ENCODE measurements at places on chromosomes 6 and 20.

DNA sequence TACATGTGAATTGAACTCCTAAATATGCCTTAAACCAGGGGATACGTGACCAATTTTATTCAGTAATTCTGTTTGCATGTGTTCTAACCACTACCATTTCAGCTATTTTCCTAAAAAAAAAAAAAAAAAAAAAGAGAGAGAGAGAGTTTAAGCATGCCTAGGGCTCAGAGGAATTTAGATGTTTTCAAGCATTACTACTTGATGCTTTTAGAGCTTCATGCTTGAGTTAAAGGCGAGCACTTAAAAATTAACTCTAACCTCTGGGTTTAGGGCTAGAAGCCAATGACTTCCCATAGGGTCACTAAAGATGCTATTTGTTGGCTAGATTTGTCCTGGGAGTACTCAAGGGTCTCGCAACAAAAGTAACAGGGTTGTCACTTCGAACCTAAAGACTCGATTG is 217.7 kb downstream of the ATXN1 start:
- no peaks in the 10 kb centered on the region for H3K27me3 ChIP-seq
- H3K36me3 ChIP-seq, result peaks cover 21% of the 10 kb centered on the region
- DNase-seq, result no peak
- H3K27ac ChIP-seq, result no peak overlapping the region
- H3K4me3 ChIP-seq, result no peak overlapping the region
- peaks cover 16% of the 10 kb centered on the region for H3K4me1 ChIP-seq

- H3K4me3 ChIP-seq, result no peak overlapping the region
- H3K4me1 ChIP-seq, result peaks cover 6% of the 10 kb centered on the region
- DNase-seq, result no peak
- H3K27ac ChIP-seq, result peak overlapping the region; percentile 26
Observed at GRCh38 chr6:14141351-14142062, 23.9 kb downstream of the CD83 start.

- no peak overlapping the region for H3K4me3 ChIP-seq
- H3K27ac ChIP-seq, result no peak overlapping the region
- H3K36me3 ChIP-seq, result no peaks in the 10 kb centered on the region
- H3K27me3 ChIP-seq, result peaks cover 19% of the 10 kb centered on the region
- DNase-seq, result no peak
Observed at GRCh38 chr6:12472601-12473038, 182.5 kb downstream of the EDN1 start.

- peaks cover 5% of the 10 kb centered on the region for H3K36me3 ChIP-seq
- DNase-seq, result no peak
- H3K27ac ChIP-seq, result peak overlapping the region; percentile 100
- H3K4me3 ChIP-seq, result peak overlapping the region; percentile 82
- peaks cover 55% of the 10 kb centered on the region for H3K4me1 ChIP-seq
- no peaks in the 10 kb centered on the region for H3K27me3 ChIP-seq
Observed at GRCh38 chr6:158290040-158290439, 22.2 kb upstream of the TULP4 start.

- H3K4me1 ChIP-seq, result peaks cover 44% of the 10 kb centered on the region
- DNase-seq, result peak; percentile 9
- H3K4me3 ChIP-seq, result peak overlapping the region; percentile 86
- peak overlapping the region; percentile 88 for H3K27ac ChIP-seq
- peaks cover 7% of the 10 kb centered on the region for H3K36me3 ChIP-seq
Observed at GRCh38 chr6:159969921-159970320, 1.0 kb downstream of the IGF2R start.

DNA sequence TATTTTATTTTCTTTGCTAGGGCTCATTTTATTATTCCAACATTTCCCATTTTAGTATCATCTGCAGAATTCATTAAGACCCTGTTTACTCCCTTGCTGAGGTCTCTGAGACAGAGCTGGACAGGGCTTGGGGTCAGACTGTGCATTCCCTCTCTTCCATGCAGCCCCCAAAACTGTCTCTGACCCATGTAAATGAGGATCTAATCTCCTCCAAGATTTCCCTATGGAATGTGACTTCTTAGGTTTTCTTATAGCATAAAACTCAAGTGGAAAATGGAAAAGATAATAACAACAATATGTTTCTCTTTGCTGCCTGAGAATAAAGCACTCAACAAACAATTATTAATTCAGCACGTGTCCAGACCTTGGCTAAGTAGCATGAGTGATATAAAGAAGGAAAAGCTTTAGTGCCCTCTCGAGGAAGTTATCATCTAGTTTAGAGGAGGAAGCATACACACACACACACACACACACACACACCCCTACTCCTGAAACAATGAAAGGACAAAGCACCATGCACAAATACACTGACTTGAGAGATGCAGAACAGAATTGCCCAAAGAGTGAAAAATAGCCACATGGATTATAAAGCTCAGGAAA is 815.5 kb downstream of the BCKDHB start:
- H3K4me1 ChIP-seq, result no peaks in the 10 kb centered on the region
- DNase-seq, result no peak
- H3K27me3 ChIP-seq, result no peaks in the 10 kb centered on the region
- H3K27ac ChIP-seq, result no peak overlapping the region
- H3K36me3 ChIP-seq, result no peaks in the 10 kb centered on the region

DNA sequence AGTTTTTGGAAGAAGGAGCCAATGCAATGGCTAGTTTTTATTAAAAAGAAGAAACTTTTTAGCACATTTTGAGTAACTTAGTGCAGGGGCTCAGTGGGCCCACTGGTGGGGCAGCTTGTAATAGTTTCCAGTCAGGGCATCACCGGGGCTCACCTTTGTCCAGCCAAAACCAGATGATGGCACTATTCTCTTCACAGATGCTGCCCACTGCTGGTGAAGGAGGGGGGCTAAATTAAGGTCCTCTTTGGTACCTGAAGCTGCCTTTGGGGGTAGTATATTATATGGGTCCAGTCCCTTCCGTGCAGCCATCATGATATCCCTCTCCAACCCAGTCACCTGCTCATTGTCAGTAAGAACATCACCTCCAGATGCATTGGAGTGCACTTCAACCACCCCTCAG is 182.9 kb downstream of the PDE7B start:
- no peak overlapping the region for H3K4me3 ChIP-seq
- peaks cover 5% of the 10 kb centered on the region for H3K4me1 ChIP-seq
- H3K36me3 ChIP-seq, result no peaks in the 10 kb centered on the region
- no peak for DNase-seq
- H3K27me3 ChIP-seq, result peaks cover 30% of the 10 kb centered on the region

DNA sequence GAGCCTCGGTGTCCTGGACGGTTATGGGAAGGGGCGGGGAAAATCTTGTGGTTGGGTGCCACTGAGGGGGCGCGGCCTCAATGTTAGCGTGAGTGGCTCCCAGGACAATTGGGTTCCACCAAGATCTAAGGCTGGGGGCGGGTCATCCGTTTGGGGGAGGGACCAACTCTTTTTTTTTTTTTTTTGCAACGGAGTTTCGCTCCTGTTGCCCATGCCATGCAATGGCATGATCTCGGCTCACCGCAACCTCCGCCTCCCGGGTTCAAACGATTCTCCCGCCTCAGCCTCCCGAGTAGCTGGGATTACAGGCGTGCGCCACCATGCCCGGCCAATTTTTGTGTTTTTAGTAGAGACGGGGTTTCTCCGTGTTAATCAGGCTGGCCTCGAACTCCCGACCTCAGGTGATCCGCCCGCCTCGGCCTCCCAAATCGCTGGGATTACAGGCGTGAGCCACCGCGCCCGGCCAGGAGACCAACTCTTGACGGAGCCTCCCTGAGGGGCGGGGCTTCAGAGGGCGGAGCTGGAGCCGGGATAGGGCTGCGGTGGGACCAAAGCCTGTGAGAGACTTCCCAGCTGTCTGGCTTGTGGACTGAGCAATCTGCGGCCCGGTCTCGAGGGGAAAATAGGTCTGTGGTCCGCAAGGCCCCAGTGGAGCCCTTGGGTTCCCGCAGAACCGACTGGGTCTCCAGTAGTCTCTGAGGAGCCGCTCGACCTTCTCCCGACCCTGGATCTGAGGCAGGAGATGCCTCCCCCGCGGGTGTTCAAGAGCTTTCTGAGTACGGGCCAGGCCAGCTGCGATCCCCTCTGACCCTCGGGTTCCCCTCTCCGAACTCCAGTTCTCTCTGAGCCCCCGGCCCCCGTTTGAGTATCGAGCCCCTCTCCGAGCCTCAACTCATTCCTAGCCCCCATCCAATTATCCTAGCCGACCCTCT is 1.1 kb downstream of the SPAG4 start:
- DNase-seq, result no peak
- H3K4me3 ChIP-seq, result peak overlapping the region; percentile 87
- H3K4me1 ChIP-seq, result peaks cover 38% of the 10 kb centered on the region
- no peaks in the 10 kb centered on the region for H3K27me3 ChIP-seq

GRCh38 chr6:33419580-33420490 is at the start of gene SYNGAP1:
Gene SYNGAP1 (plus strand): TSS chr6:33420065. CDS start chr6:33420265, 200 bp downstream.
- peak within 1 kb of the TSS; percentile 82 for H3K4me3 ChIP-seq
- peaks cover 62% of the 10 kb centered on the region for H3K4me1 ChIP-seq

DNA sequence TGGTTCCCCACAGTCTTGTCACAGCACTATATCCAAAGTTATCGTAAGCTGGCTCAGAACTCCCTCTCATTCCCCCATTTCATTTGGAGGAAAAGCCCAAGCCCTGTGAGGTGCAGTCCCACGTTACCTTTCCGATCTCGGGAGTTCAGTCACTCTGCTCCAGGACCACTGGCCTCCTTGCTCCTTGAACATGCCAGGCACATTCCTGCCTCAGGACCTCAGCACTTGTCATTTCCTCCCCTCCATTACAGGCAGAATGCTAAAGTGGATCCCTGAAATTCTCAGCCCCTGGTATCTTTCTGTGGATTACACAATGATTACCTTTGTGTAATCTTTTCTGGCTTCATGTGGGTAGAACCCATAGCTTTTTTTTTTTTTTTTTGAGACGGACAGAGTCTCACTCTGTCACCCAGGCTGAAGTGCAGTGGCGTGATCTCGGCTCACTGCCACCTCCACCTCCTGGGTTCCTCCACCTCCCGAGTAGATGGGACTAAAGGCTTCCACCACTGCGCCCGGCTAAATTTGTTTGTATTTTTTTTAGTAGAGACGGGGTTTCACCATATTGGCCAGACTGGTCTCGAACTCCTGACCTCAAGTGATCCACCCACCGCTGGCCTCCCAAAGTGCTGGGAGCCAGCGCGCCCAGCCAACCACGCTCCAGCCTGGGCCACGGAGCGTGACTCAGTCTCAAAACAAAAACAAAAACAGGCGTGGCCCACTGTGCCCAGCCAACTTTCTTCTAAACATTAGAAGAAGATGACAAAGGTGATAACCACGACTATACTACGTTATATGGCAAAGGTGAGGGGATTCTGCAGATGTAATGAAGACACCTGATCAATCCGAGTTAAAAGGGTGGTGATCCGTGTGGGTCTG is 4.0 kb upstream of the OXT start:
- H3K36me3 ChIP-seq, result peaks cover 4% of the 10 kb centered on the region
- no peaks in the 10 kb centered on the region for H3K27me3 ChIP-seq
- no peak overlapping the region for H3K4me3 ChIP-seq
- peaks cover 19% of the 10 kb centered on the region for H3K4me1 ChIP-seq

DNA sequence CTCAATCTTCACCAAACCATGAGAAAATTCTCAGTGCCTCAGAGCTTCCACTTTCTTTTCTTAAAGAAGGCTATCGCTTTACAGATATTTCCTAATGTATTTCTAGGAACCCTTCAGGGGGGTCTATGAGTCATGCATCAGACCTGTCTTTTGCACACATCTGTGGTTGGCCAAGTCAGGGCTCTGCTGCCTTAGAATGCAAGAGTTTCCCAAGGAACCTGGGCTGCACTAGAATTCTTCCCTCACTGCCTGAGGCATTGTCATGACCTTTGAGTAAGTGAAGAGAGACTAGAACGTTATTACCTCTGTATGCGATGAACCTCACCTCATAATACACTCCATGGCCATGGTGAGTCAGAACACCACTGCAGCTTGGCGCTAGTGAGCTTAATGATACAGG is 365.0 kb upstream of the ID4 start:
- H3K27me3 ChIP-seq, result no peaks in the 10 kb centered on the region
- DNase-seq, result no peak
- H3K36me3 ChIP-seq, result peaks cover 3% of the 10 kb centered on the region
- H3K27ac ChIP-seq, result no peak overlapping the region
- no peak overlapping the region for H3K4me3 ChIP-seq

GRCh38 chr6:20746805-20747558 is 212.7 kb downstream of the CDKAL1 start:
- H3K27me3 ChIP-seq, result no peaks in the 10 kb centered on the region
- H3K4me3 ChIP-seq, result no peak overlapping the region
- H3K27ac ChIP-seq, result no peak overlapping the region
- no peak for DNase-seq
- peaks cover 9% of the 10 kb centered on the region for H3K36me3 ChIP-seq
- H3K4me1 ChIP-seq, result peaks cover 21% of the 10 kb centered on the region

GRCh38 chr6:149781715-149782114 is 32.2 kb downstream of the PCMT1 start:
- no peak overlapping the region for H3K27ac ChIP-seq
- no peak overlapping the region for H3K4me3 ChIP-seq
- H3K4me1 ChIP-seq, result no peaks in the 10 kb centered on the region
- no peak for DNase-seq
- H3K27me3 ChIP-seq, result no peaks in the 10 kb centered on the region

DNA sequence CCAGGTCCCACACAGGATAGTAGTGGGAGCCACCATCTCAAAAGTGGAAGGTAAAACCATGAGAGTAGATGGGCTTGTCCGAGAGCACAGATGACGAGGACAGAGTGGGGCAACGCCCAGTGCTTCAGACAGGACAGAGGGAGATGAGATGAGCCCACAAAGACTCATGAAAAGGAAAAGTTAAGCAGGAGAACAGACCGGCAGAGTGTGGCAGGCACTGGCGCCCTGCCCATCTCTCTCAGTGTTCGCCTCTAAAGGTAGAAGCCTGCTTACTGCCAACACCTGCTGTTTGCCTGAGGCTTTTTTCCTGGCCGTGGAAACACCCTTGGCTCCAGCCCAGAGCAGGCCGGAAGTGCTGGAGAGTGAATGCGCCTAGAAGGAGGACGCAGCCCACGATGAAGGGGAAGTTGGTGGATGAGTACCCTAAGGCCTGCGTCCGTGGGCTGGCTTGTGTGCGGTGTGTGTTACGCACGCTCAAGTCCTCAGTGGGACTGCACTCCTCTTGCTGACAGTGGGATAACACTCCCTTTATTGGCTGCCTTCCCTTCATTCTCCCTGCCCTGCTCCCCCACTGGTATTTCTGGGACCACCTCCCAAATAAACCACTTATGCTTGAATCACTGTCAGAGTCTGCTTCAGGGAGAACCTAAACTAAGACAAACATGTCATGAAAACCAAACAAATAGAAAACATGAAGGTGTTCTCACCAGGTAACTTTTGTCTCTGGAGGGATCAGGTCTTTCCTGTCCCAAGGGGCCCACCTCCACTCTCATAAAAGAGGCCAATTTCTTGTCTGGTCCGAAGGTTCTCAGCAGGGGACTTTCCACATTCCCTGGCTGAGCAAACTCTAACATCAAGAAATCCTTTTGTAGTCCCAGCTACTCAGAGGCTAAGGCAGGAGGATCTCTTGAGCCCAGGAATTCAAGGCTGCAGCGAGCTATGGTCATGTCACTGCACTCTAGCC is 9.1 kb upstream of the FOXP4 start:
- no peak overlapping the region for H3K4me3 ChIP-seq
- H3K27ac ChIP-seq, result no peak overlapping the region
- H3K27me3 ChIP-seq, result no peaks in the 10 kb centered on the region
- no peak for DNase-seq

DNA sequence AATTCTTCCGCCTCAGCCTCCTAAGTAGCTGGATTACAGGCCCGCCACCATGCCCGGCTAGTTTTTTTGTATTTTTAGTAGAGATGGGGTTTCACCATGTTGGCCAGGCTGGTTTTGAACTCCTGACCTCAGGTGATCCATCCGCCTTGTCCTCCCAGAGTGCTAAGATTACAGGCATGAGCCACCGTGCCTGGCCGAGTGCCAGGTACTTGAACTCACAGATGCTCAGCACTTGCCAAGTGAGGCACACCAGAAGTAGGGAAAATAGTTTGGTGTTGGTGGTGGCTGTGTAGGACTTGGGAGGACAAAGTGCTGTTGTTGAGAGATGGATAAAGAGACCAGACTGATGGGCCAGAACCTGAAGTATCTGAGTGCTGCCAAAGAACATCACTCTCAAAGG is 40.0 kb upstream of the MBOAT1 start:
- no peak overlapping the region for H3K4me3 ChIP-seq
- no peaks in the 10 kb centered on the region for H3K27me3 ChIP-seq
- H3K36me3 ChIP-seq, result no peaks in the 10 kb centered on the region
- no peak overlapping the region for H3K27ac ChIP-seq
- no peak for DNase-seq

All from central memory CD8-positive, alpha-beta T cell (primary cell).